MCF 10A (cell line): ENCODE measurements at places on chromosomes 11 and 22. TPM values are rescaled to one million over a fixed set of nuclear protein-coding genes. Genes with fewer than 3 reads are reported as not detected.

GRCh38 chr11:41245184-41245583, 214.3 kb downstream of the LRRC4C start:
- DNase-seq = no peak
- H3K27ac ChIP-seq = no peak overlapping the region
- no peak overlapping the region for H3K4me3 ChIP-seq
- no peaks in the 10 kb centered on the region for H3K27me3 ChIP-seq
- H3K36me3 ChIP-seq = no peaks in the 10 kb centered on the region
- H3K4me1 ChIP-seq = no peaks in the 10 kb centered on the region

Gene THY1
- total RNA-seq = not detected in 2 replicates

DNA sequence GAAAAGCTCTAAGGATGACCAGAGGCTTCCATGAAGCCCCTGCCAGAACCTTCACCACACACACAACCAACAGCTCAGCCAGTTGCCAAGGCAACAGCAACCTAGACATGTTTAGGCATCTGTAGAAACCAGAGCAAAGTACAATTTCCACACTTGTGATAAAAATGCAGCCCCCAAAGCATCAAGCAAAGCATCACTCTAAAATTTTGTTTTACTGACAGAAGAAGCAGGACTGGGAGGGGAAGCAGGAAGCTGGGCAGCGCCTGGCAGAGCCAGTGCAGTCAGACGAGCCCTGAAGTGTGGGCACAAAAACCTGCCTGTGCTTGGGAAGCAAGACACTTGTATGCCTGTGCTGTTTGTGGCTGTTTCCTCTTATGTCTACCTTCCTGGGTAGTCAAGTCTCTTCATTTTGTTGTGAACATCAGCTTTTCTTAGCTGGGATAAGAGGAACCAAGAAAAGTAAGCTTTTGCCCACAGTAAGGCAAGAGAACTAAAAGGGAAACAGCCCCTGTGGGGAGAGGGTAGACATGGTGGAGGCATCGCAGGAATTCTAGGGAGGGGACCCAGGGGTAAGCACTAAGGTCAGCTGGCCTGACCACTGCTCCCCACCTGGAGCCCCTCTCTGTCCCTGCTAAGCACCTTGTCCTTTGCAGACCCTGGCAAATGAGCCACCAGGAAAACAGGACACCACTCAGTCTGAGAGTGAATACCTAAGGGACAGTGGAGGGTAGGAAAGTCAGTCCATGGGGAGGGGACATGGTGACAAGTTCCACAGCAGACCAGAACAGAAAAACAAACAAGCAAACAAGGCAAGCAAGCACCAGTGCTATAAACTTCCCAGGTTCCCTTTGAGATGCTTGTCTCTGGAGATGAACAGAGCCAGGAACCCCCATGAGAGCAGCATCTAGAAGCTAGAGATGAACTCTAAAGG, 13.4 kb downstream of the PACSIN2 start:
- no peaks in the 10 kb centered on the region for H3K27me3 ChIP-seq
- H3K27ac ChIP-seq = peak overlapping the region; percentile 52
- no peak overlapping the region for H3K4me3 ChIP-seq
- peaks cover 39% of the 10 kb centered on the region for H3K4me1 ChIP-seq
- no peaks in the 10 kb centered on the region for H3K36me3 ChIP-seq

DNA sequence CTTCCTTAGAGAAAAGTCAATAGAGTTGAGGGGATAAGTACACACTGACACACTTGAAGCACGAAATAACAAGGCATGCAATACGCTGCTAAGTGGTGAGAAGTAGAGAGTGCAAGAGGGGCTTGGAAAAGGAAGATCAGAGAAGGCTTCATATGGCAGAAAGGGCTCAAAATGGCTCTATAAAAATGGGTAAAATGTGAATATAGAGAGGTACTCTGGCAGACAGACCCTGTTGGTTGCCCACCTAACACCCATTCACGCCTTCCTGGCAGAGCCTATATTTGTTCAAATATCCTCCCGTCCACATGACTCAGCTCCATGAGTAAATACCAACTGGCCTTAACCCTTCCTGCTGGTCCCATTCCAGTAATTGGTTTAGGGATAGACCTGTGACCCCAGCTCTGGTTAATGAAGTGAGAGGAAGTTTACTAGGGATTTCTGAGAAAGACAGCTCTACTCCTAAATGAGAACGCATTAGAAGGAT, 38.9 kb upstream of the CCDC34 start:
- H3K36me3 ChIP-seq = no peaks in the 10 kb centered on the region
- no peaks in the 10 kb centered on the region for H3K27me3 ChIP-seq
- peaks cover 27% of the 10 kb centered on the region for H3K4me1 ChIP-seq
- peak; percentile 46 for DNase-seq
- H3K27ac ChIP-seq = peak overlapping the region; percentile 83
- H3K4me3 ChIP-seq = no peak overlapping the region

Gene PTGDR2
- total RNA-seq = not detected in 2 replicates

DNA sequence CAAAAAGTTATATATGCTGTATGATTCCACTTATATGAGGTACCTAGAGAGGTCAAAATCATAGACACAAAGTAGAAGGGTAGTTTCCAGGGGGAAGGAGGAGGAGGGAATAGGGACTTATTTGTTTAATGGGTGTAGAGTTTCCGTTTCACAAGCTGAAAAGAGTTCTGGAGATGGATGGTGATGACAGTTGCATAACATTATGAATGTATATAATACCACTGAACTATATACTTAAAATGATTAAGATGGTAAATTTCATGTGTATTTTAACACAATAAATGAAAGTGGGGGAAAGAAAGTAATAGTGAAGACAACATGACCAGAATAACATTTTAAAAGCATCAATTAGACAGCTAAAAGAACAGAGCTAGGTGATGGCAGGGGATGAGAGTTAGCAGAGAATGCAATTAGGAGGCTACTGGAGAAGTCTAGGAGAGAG, 51.2 kb downstream of the MRTFA start:
- no peaks in the 10 kb centered on the region for H3K27me3 ChIP-seq
- peaks cover 19% of the 10 kb centered on the region for H3K36me3 ChIP-seq
- no peak overlapping the region for H3K4me3 ChIP-seq
- H3K27ac ChIP-seq = peak overlapping the region; percentile 74

GRCh38 chr22:41469218-41469851, 418 bp downstream of the ACO2 start:
- H3K27me3 ChIP-seq = no peaks in the 10 kb centered on the region
- peaks cover 49% of the 10 kb centered on the region for H3K36me3 ChIP-seq
- peak overlapping the region; percentile 96 for H3K4me3 ChIP-seq
- peaks cover 39% of the 10 kb centered on the region for H3K4me1 ChIP-seq
- no peak for DNase-seq

DNA sequence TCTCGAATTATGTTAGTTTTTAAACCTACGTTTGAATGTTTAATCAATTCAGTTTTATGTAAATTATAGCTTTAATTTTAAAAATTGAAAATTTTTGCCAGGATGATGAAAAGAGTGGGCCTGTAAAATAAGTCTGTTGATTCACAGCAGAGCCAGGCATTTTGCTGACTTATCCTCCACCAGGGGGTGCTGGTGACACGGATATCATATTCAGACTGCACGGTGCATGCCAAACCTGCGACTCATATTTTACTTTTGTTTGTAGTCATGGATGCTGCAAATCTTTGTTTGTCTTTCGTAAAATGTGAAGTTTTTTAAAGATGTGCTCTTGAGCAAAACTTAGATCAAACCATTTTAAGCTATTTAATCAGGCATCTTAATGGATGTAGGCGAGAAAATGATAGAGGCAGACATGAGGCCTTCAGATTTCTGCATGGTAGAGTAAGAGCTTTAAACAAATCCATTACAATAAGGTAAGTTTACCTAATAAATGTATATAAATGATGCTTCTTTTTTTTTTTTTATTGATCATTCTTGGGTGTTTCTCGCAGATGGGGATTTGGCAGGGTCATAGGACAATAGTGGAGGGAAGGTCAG, 3.6 kb upstream of the OR8B3 start:
- no peaks in the 10 kb centered on the region for H3K36me3 ChIP-seq
- H3K4me1 ChIP-seq = no peaks in the 10 kb centered on the region
- no peak overlapping the region for H3K4me3 ChIP-seq
- peaks cover 33% of the 10 kb centered on the region for H3K27me3 ChIP-seq
- DNase-seq = peak; percentile 90
